ENCODE measurements at places on chromosomes 5 and 9.

DNA sequence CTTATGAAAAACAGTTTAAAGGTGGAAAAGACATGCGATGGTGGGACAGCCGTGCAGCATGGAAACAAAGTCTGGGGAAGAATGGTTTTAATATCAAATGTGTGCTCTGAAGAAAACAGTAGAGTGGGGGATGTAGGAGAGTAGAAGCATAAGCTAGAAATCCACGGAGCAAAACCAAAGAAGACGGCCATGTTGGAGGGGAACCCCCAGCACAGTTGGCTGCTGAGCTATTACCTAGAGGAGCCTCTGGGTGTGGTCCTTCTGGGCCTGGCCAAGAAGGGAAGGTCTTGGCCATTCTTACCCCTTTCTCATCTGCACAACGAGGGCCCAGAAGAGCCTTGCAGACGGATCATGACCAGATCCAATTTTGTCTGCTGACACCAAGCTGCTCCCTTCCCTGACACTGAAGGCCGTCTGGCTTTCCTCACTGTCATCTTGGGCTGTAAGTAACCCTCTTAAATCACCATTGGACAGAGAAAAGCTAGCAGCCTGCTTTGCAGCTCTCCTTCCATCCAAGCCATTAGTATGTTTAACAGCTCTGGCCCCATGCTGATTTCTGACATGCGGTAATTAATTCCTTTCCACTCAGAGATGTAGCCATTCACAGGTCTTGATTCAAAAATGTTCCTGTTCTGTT, 189.5 kb downstream of the SEC61B start:
- DNase-seq = no peak

GRCh38 chr5:73693573-73694061, 67.6 kb downstream of the ARHGEF28 start:
- no peak for DNase-seq

- DNase-seq = no peak
Measured at GRCh38 chr9:130938652-130939404, at the start of gene FIBCD1. Gene FIBCD1, minus strand, starts transcription at chr9:130939247. Its CDS starts 640 bp downstream, at chr9:130938607.

DNA sequence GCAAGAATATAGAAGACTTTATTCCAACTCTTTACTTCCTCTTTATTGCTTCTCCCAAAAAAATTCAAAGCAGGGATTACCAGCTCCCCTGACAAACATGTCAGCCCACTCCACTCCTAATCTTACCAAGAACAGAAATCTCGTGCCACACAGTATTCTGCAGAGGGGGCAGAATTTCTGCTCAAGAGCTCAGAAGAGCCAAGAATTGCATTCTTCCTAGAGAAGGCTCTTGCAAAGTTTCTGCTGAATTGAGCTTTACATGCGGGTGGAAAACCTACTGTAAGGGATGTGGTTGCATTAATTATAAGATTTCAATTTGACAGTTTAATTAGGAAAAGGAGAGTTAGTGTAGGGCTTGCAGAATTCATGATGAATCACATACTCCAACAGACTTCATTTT, 428.5 kb downstream of the CETN3 start:
- DNase-seq = no peak

DNA sequence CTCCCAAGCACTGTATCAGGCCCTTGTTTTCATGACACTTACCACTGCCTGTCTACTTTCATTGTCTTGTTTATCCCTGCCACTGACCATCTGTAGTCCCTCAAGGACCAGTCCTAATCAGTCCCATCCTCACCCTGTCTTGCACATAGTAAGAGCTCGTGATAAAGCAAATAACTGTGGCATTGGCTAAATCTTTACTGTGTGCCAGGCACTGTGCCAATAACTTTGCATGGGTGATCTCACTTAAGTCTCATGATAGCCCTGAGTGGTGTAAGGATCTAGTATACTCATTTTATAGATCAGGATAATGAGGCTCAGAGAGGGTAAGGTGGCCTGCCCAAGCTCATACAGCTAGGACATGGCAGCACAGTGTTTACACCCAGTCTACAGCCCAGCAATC, 5.6 kb downstream of the CDX1 start:
- DNase-seq = no peak

- no peak for DNase-seq
Measured at GRCh38 chr9:78575081-78575480, 278.2 kb downstream of the PSAT1 start.

DNA sequence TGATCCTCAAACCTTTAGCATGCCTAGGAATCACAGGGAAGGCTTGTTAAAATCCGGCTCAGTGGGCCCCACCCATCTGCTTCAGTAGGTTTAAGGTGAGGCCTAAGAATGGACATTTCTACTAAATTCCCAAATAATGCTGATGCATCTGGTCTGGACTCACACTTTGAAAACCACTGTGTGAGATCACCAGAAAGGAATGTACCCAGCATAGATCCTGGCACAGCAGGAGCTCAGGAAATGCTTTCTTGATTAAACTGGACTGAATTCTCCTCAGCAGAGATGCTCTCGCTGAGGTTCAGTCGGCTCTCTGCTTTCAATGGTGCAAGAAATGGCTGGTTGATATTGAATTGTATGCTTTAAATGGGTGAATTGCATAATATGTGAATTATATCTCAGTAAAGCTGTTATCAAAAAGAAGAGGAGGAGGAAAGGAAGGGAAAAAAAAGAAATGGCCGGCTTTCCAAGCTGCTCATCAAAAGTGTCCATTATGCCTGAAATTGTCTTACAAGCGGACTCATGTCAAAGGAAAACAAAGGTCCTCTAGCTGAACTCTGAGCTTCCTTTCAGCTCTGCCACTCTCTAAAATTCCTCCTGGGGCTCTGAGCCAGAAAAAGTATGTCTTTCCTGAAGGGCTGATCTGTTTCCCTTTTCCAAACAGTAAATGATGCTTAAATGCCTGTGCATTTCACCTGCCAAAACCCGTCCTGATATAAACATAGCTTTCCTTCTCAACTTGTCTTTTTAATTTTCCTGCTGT, 77.6 kb upstream of the SAP30L start:
- peak; percentile 87 for DNase-seq

- no peak for DNase-seq
Measured at GRCh38 chr9:129945314-129945713, 97.7 kb downstream of the FNBP1 start.

DNA sequence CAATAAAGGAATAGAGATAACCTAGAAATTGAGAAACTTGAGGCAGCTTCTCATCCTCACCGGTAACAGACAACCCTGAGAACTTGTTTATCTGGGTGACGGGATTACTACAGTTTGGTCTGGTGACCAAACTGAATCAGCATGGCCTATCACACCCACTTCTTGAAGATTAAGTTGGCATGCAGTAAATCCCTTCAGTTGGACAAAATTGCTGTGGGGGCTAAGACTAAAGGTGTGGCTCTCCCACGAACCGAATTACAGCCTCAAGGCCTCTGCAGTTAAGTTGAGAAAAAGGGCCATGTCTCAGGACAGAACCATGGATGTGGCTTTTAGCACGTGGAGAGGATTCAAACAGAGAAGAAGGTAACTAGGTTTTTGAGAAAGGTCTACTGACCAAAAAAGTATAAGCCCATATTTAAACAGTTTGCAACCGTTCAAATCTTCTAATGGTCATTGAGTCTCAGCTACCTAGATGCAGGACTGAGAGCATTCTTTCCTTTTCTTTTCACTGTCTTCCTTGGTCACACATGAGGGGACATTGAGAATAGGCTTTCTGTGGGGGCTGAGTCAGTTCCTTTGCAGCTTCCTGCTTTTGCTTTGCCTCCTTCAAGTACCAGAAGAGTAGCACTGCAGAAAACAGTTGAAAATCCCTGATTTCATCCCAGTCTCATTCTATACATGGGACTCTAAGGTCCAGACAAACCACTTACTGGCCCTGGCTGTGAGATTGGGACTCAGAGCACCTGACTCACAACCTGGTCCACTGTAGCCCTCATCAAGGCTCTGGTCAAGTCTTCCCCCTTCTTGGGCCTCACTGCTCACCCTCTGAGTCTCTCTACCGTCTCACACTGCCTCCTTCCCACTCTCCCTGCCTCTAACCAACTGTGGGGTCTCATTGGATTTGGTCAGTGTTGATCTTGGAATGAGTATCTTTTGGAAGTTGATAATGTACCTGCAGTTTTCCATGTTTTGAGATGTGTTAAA, 30.9 kb downstream of the PDE6A start:
- no peak for DNase-seq

GRCh38 chr5:159424123-159424522, 93.8 kb upstream of the IL12B start:
- no peak for DNase-seq

DNA sequence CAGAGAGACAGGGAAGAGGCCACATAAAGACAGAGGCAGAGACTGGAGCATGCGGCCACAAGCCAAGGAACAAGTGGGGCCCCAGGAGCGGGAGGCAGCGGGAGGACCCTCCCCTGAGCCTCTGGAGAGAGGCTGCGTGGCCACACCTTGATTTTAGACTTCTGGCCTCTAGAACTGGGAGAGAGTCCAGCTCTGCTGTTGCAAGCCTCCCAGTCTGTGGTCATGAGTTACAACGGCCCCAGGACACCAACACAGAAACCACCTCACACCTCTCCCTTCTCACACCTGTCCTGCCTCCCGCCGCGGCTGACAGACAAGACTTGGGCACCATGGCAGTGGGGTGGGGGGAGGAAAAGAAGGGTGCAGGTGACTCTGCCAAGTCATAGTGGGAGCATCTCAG, 2.2 kb downstream of the INPP5E start:
- DNase-seq = peak; percentile 47

DNA sequence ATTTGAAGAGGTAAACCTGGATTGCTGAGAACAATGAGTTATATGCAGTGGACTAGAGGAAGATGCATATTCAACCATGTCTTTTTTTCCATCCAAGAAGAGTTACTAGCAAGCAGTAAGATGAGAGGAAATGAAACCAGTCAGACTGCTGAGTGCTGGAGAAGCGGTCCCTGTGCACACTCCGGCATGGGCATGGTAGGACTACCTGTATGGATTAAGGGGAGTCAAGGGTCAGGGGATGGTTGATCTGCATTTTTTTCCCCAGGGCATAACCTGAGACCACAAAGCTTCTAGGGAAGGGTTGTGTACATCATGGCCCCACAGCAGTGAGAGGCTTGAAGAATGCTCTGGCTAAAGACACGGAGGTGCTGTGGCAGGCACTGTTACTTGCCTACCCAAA, 76.6 kb upstream of the ZNF169 start:
- no peak for DNase-seq

GRCh38 chr5:142829801-142830220, 59.6 kb downstream of the ARHGAP26 start:
- DNase-seq = no peak

- no peak for DNase-seq
Measured at GRCh38 chr5:125085797-125086505, 339.5 kb upstream of the ZNF608 start.

- DNase-seq = peak; percentile 55
Measured at GRCh38 chr9:5587024-5587423, 41.9 kb upstream of the RIC1 start.

DNA sequence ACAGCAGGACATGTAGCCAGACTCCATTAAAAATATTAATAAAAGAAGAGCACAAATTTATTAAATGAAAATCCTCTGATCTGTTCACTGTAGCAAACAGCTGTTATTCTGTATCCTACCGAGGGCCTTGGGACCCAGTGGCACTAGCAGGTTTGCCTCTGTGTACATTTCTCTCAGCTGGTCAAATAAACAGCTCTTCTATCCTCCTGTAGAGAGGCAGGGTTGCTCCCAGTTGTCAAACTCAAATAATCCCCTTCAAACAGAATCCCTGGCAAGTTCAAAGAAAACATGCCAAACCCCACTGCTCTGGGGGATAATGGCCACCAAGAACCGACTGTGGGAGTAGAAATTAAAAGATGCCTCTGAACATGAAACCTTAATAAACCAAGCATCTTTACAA, 1262.0 kb upstream of the DMAC1 start:
- no peak for DNase-seq

- peak; percentile 100 for DNase-seq
Measured at GRCh38 chr5:36657563-36657995, 51.2 kb downstream of the SLC1A3 start.

GRCh38 chr9:107158321-107158720, 124.8 kb upstream of the RAD23B start:
- no peak for DNase-seq

GRCh38 chr9:92179286-92180001, 64.2 kb upstream of the SPTLC1 start:
- DNase-seq = no peak

- DNase-seq = no peak
Measured at GRCh38 chr9:124472770-124473169, 22.5 kb downstream of the ADGRD2 start.

GRCh38 chr5:149733129-149733900, 3.2 kb downstream of the PPARGC1B start:
- no peak for DNase-seq

- DNase-seq = no peak
Measured at GRCh38 chr9:29241320-29241719, 1668.0 kb upstream of the C9orf72 start.
